ENCODE measurements at places on chromosomes 4 and X.

- DNase-seq = no peak
These were observed 68.9 kb downstream of the PCDH19 start for GRCh38 chrX:100341142-100341510.

DNA sequence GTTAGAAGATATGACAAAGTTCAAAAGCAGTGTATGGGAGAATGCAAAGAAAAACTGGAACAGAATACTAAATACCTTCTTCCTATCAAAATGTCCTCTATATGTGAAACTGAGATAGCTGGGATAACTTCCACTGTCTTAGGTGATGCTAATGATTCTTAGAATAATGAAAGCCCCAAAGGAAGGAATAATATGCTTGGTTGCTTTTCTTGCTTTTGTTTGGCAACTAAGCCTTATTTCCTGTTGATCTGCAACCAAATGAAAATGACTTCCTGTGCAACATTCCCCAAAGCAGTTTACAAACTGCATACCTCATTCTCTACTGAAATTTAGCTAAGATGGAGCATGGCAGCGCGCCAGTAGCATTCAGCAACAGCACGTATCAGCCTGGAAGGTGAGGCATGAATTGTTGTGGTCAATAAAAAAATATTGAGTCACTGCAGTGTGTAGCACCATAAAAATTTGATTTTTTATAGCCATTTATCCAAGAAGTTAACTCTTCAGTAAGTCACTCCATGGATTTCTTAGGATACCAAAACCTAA lies 18.7 kb downstream of the NDNF start:
- DNase-seq = no peak

DNA sequence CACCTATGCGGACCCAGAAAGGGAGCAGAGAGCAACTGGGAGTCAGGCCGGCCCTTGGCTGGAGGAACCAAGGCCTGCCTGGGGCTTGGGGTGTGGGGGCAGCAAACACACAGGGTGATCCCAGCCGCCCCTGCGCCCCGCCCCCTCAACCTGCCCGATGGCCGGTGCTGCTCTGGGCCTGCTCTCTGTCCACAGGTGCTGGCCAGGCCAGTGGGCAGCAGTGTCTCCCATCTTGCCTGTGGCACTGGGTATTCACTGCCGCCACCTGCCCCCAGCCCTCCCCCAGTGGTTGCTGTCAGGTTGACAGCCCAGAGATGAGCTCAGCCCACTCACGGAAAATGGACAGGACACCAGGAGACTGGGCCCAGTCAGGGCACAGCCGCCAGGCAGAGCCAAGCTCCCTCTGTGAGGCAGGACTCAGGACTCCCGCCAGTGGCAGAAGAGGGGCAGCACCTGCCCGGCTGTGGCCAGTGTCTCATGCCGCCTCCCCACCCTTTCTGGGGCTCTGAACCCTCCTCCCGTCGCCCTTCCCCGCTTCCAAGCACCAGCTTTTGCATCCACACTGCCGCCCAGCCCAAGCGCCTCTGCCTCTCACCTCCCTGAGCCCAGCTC lies 4.7 kb downstream of the NKX1-1 start:
- no peak for DNase-seq

- DNase-seq = no peak
These were observed 754.8 kb upstream of the FRG1 start for GRCh38 chr4:189185810-189186432.

DNA sequence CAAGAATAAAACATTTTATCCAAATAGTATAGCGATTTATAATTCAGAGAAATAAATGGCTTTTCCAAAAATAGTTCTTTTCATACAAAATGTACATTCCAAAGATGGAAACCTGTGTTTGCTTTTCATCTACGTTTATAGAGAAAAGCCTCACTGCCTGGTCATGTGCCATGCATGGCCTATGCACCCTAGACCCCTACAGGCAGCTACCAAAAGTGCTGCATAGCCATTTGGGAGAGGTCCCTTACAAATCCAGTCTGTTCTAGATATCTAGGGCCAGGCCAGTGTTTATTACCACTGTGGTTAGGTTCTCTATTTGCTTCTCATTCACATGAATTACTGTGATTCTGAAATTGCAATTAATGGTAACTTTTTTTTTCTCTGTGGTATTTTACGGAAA lies 17.2 kb downstream of the HMGB2 start:
- DNase-seq = no peak
